ENCODE measurements at places on chromosomes 5 and 9.

DNA sequence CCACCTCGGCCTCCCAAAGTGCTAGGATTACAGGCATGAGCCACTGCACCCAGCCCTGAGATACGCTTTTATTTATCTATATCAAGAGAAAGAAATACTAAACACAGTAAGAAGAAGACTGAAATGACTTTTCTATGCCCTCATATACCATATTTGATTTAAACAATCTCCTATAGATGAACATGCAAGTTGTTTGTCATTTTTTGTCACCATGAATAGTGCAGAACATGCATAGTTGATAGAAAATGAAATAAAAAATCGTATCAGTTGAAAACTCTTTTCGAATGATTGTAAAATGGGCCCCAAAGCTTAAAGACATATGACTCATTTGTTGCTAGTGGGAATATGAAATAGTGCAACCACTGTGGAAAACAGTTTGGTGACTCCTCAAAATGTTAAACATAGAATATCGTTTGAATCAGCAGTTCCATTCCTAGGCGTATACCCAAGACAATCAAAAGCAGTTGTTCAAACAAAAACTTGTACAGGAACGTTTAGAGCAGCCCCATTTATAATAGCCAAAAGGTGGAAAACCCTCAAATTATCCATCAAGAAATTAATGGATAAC is 61.4 kb upstream of the ANKH start:
- H3K27ac ChIP-seq: no peak overlapping the region
- H3K4me1 ChIP-seq: no peaks in the 10 kb centered on the region
- H3K4me3 ChIP-seq: no peak overlapping the region
- DNase-seq: no peak

DNA sequence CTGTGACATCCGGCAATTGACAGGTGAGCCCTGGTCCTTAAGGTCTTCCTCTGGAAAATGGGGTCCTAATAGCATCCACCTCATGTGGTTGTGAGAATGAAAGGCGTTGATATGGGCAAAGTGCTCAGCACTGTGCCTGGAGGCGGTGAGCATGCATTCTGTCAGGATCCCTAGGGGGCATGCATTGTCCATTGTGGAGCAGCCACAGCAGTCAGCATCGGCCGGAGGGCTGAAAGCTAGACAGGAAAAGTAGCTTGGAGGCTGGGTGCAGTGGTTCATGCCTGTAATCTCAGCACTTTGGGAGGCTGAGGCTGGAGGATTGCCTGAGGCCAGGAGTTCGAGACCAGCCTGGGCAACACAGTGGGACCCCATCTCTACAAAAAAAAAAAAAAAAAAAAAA is 122.2 kb downstream of the LHX2 start:
- H3K36me3 ChIP-seq: no peaks in the 10 kb centered on the region
- no peak overlapping the region for H3K4me3 ChIP-seq
- peak; percentile 31 for DNase-seq
- H3K27me3 ChIP-seq: no peaks in the 10 kb centered on the region
- no peaks in the 10 kb centered on the region for H3K4me1 ChIP-seq

DNA sequence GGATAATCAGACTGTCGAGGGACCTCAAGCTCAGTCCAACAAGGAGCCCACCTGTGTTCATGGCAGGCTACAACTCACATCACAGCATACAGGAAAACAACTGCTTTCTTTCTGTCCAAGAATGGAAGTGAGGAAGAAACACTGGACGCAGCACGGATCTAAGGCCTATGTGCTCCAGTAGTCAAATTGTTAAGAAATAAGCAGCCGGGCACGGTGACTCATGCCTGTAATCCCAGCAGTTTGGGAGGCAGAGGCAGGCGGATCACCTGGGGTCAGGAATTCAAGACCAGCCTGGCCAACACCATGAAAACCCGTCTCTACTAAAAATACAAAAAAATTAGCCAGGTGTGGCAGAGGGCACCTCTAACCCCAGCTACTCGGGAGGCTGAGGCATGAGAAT is 427.8 kb downstream of the BNC2 start:
- DNase-seq: no peak
- no peak overlapping the region for H3K4me3 ChIP-seq
- no peaks in the 10 kb centered on the region for H3K36me3 ChIP-seq
- no peaks in the 10 kb centered on the region for H3K4me1 ChIP-seq
- H3K27ac ChIP-seq: no peak overlapping the region

DNA sequence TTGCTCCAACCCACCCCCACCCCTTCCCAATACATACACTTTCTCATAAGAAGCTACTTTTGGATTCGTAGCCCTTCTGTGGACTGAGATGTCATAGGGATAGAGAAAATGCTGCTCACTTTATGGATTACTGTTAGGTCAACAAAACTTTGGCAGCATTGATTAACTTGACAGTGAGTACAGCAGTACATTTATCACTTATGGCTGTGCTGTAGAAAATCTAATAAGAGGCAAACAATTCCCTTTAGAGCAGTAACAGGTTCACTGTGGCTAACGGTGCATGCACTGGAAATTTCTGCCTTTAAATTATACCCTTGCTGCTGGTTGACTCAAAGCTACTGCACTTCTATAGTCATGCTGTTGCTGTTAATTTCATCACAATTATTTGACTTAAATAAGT is 59.2 kb downstream of the PPIC start:
- H3K4me1 ChIP-seq: peaks cover 34% of the 10 kb centered on the region
- H3K4me3 ChIP-seq: no peak overlapping the region
- no peaks in the 10 kb centered on the region for H3K36me3 ChIP-seq
- H3K27ac ChIP-seq: no peak overlapping the region
- no peaks in the 10 kb centered on the region for H3K27me3 ChIP-seq
- DNase-seq: no peak

DNA sequence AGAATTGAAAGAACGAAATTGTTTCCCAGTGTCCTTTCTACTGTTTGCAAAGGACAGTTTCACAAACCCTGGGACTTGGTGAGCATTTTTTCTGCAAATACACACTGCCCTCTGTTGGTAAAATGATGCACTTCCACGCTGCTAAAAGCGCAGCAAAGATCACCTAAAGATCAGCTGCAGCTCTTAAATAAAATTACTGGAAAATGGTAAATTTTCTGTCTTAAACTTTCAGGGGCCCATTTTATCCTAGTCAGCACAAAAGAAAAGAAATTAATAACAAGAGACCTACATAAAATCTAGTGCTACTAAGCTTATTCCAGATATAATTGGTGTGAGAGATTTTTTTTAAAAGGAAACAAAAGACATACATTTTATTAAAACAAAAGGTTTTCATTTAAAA is 566.0 kb downstream of the CAAP1 start:
- no peak overlapping the region for H3K27ac ChIP-seq
- H3K36me3 ChIP-seq: no peaks in the 10 kb centered on the region
- DNase-seq: peak; percentile 31
- H3K4me3 ChIP-seq: no peak overlapping the region
- H3K27me3 ChIP-seq: no peaks in the 10 kb centered on the region

DNA sequence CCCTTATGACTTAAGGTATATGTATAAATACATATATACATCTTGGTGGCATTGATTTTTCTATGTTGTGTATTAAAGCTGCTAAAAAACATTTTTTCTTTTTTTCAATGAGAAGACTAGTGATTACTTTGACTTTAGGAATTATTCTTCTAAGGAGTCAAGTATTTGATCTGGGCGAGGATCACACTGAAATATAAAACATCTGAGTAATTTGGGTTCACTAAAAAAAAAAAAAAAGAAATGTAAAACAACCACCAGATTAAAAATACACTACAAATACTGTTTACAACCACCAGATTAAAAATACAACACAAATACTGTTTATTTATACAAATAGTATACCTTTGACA is 9.0 kb downstream of the UBAP1 start:
- no peak overlapping the region for H3K27ac ChIP-seq
- DNase-seq: no peak
- no peaks in the 10 kb centered on the region for H3K36me3 ChIP-seq
- peaks cover 51% of the 10 kb centered on the region for H3K4me1 ChIP-seq
- no peaks in the 10 kb centered on the region for H3K27me3 ChIP-seq

DNA sequence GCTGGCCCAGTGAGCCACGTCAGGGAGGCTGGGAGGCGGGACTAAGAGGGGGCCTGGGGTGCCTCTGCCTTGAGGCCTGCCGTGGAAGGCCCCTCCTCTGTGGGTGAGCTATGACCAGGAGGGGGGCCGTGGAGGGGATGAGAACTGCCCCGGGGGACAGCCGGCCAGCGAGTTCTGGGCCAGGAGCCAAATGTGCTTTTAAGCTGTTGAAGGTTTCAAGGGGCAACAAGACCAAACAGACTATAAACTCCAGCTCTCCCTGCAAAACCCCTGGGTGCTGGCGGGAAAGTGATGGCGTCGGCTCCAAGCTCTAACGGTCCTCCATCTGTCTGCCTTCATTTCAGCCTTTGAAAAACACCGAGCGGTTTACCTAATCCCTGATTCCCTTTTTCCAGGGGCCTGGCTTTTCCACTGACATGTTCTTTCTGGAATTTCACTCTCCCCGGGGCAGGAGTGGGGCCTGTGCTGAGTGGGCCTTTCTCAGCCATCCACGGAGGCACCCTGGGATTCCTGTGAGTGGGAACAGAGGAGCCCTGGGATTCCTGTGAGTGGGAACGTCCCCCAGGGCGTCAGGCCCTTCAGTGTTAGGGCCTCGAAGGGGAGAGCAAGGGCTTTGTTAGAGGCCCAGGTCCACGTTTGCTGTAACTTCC is 65.6 kb downstream of the COL5A1 start:
- H3K27me3 ChIP-seq: no peaks in the 10 kb centered on the region
- no peaks in the 10 kb centered on the region for H3K4me1 ChIP-seq
- H3K36me3 ChIP-seq: no peaks in the 10 kb centered on the region
- DNase-seq: peak; percentile 61

DNA sequence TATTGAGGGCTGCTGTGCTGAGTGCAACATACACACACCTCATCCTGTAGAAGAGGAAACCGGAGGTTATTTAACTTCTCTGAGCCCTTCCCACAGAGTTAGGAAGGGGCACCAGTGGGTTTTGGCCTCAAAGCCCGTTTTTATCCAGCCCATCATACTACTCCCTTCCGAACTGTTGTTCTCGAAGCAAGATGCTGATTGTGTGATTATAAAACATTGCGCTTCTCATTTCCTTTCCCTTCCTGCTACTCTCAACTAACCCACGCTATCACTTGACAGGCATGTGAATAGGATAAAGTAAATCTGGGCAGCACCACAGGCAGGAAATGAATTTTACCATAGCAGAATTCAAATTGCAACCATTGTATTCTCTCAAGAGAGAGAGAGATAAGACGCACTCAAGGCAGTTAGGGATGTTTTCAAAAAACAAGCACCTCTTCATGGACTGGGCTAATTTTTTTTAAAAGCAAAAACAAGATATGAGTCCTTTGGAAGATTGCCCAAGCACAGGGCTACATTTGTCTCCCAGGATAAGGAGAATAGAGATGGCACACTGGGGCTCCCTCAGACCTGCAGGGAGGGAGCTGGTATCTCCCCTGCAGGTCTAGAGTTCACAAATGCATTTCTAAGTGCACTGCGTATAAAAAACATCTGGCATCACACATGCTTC is 52.6 kb downstream of the GNA14 start:
- H3K27me3 ChIP-seq: no peaks in the 10 kb centered on the region
- H3K36me3 ChIP-seq: no peaks in the 10 kb centered on the region
- peaks cover 12% of the 10 kb centered on the region for H3K4me1 ChIP-seq
- no peak overlapping the region for H3K27ac ChIP-seq
- DNase-seq: no peak
- H3K4me3 ChIP-seq: no peak overlapping the region

- H3K27me3 ChIP-seq: no peaks in the 10 kb centered on the region
- H3K4me1 ChIP-seq: no peaks in the 10 kb centered on the region
- no peak overlapping the region for H3K4me3 ChIP-seq
Measured at GRCh38 chr9:16290169-16290568, 580.3 kb downstream of the BNC2 start.

DNA sequence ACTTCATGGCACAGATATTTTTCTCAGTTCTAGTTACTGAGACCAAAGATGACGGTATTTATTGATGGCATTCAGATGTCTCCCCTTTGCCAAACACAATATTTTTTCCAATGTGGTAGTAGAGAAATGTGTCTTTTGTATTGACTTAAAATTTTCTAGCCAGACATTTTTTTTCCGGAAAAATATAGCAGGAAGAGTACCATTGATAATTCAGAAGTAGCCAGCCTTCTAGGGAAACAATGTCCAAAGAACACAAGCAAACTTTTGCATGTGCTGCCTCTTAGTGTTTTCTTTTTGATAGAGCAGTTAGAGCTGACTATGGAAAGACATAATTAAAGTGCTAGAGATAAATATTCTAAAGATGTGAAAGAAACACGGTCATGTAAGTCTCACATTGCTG is 231.4 kb downstream of the MARCHF11 start:
- H3K36me3 ChIP-seq: no peaks in the 10 kb centered on the region
- no peaks in the 10 kb centered on the region for H3K27me3 ChIP-seq
- no peaks in the 10 kb centered on the region for H3K4me1 ChIP-seq
- H3K27ac ChIP-seq: no peak overlapping the region

GRCh38 chr5:123538670-123539459 is 26.9 kb downstream of the CSNK1G3 start:
- no peaks in the 10 kb centered on the region for H3K36me3 ChIP-seq
- no peaks in the 10 kb centered on the region for H3K27me3 ChIP-seq
- H3K4me1 ChIP-seq: peaks cover 4% of the 10 kb centered on the region
- DNase-seq: no peak
- H3K27ac ChIP-seq: no peak overlapping the region
- H3K4me3 ChIP-seq: no peak overlapping the region
